ENCODE measurements at places on chromosomes 7 and 10.

DNA sequence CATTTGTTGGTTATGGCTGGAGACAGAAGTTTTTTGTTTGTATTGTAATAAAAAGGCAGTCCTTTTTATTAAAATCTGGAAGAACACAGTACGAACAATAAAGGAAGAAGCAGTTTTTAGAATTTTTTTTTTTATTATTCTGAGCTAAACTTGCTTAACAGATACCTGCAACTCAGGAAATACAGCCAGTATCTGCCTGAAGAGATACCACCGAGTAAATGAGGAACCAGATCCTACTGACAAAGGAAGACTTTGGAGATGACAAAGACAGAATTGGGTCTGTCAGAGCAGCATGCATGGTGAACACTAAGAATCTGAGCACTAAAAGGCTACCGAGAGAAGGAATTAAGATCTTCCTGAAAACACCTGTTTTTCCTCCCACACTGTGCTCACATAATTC is 1335.9 kb upstream of the SORCS1 start:
- no peak for DNase-seq

DNA sequence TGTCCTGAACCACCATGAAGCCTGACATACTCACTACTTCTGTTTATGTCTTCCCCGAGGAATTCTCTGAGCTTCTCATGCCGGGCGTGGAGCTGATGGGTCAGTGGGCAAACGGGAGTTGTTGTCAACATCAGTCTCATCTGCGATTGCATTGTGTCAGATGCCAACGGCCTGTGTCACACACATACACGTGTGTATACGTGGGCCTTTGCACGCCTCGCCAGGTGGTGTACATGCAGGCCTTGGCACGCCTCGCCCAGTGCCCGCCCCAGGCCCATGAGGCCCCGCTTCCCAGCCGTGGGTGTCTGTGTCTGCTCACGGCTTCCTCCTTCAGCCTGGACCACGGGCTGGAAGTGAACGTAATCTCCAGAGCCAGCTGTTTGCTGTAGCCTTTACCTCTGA is 7.5 kb upstream of the CSGALNACT2 start:
- no peak for DNase-seq

DNA sequence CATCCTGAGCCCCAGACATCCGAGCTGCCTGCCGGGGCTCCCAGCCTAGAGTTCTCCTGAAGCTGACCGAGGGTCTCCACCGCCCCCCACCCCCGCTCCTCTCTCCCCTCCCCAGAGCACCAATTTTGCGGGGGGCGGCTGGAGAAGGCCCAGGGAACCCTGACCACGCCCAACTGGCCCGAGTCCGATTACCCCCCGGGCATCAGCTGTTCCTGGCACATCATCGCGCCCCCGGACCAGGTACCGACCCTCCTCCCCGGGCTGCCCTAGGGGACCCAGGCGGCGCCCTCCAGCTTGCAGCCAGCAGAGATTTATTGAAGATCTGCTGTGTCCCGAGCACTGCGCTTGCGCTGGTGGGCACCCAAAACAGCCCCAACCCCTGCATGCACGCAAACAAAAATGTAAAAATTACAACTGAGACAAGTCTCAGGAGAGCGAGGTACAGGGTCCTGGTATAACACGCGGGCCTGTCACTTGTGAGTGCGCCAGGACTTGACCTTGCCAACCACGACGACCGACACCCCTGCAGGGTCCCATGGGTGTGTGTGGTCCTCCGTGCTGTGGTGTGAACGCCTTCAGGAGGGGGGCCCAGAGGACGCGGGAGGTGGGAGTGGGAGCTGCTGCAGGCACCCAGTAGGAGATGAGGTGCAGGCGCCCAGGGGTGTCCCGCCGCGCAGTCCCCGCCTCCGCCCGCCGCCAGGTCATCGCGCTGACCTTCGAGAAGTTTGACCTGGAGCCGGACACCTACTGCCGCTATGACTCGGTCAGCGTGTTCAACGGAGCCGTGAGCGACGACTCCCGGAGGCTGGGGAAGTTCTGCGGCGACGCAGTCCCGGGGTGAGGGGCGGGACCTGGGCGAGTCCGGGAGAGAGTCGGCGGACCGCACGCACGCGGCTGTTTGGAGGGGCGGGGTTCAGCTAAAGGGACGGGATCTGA is 3.1 kb downstream of the PCOLCE start:
- DNase-seq, result peak; percentile 44

DNA sequence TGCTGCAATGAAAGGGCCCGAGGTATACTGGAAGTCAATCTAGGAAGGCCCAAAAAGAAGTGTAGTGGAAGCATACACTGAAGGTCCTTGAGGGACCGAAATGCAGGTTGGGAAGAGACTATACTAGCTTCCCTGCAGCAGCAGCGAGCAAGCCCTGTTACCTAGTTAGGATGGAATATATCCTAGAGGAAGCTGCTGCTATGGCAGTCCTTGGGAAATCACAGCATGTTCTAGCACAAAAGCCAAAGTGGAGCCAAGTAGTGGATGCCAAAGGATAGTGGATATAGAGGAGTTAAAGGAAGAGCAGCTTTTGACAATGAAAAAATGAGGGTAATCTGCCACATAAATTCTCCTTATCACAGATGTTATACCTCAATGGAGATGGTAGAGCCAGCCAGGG is 123.8 kb upstream of the STARD3NL start:
- DNase-seq, result no peak

GRCh38 chr7:99990460-99990852 is 14.6 kb upstream of the AZGP1 start:
- DNase-seq, result no peak

DNA sequence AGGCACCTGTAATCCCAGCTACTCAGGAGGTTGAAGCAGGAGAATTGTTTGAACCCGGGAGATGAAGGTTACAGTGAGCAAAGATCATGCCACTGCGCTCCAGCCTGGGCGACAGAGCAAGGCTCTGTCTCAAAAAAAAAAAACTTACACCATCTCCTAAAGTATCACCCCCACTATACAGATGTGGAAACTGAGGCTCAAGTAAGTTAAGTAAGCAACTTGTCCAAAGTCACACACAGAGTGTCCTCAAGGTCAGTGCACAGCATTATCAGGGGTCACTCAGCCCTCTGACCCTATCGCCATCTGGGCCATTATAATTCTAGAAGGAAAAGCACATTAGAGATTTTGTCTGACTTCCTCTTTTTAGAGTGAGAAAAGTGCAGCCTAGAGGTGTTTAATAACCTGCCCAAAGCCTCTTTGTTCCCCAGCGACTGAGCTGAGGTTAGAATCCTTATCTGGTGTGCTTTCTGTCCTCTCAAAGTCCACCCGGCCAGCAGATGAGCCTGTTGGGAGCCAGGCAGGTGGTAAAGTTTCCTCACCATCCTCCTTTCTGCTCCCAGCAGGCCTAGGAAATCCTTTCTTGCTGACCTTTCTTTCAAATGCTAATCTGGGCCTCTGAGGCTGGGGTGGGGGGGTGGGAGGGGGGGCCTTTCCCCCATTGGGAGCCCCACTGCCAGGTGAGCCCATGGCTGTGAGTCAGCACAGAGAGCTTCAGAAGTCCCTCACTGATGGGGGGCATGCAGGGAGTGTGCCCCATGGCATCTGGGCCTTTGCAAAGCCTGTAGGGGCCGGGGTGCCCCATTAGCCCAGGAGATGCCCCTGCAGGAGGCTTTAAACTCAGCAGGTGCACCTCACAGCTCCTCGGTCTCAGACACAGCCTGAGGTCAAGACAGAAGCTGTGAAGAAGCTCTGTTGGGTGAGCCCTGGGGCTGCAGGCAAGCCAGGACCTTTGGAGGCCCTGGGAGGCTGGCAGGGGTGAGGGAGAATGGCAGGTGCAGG is 12.0 kb upstream of the KCNMA1 start:
- DNase-seq, result no peak

- no peak for DNase-seq
These were observed 150.2 kb downstream of the SEC23IP start for GRCh38 chr10:120042705-120043104.
